8988T (cell line): ENCODE measurements at places on chromosomes 1 and 21.

DNA sequence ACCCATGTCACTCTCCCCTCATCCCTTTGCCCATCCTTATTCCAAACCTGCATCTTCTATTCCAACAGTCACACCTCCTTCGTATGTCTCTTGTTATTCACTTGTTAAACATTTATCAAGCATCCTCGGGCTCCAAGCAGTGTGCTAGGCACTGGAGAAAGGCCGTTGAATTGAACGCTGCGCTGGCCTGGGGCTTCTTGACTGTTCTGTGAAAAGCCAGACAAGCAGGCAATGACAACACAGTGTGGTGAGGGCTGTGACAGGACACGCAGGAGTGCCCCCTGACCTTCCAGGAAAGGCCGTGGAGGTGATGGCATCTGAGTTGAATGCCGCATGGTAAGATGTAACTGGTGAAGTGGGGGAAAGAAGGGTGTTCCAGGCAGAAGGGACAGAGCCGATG is 19.2 kb downstream of the ETV3 start:
- no peak for DNase-seq

DNA sequence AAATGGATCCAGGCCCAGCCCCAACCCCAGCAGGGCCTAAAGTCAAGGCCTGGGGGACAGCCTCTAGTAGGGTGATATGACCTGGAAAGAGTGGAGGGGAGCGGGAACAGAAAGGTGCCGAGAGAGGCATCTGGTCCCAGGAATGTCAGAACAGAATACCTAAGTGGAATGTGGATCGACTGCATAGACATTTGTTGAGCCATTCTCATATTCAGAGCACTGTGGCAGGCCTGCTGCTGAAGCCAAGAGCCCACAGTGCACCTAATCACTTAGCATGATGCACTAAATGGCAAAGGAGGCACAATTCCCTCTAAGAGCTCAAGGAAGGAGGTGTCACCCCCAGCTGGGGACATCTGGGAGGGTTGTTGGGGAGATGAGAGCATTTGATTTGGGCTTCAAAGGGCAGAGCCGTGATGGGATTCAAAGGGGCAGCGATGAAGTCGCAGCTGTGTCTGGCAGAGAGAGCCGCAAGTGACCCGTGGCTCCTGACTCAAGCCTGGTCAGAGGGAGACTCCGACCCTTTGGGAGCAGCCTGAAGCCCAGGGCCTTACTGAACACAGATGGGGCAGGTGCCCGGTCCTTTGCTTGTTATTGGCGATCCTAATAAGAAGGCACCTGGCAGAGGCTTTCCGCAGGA is 8.6 kb upstream of the PKP1 start:
- no peak for DNase-seq

DNA sequence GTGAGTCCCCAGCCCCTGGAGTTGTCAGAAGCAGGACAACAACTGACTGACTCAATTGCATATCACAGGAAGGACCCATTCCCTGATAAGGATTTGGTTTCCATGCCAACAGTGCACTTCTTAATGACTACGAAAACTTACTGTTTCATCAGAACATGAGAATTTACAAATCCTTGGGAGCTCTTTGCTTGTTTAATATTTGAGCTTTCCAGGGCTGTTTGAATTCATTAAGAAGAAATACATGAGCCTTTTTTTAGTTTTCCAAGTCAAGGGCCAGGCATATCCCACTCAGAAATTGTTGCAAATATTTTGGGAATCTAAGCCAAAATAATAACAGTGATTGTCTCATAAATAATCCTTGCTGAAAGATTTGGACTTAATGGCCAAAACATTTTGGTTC is 27.2 kb upstream of the COL24A1 start:
- no peak for DNase-seq

GRCh38 chr1:220905650-220906560 is 26.7 kb downstream of the HLX start:
- no peak for DNase-seq

- DNase-seq, result no peak
Measured at GRCh38 chr1:67601539-67601938, 83.5 kb upstream of the GADD45A start.

- DNase-seq, result no peak
Measured at GRCh38 chr1:244968471-244968871, 104.1 kb upstream of the HNRNPU start.

- DNase-seq, result no peak
Measured at GRCh38 chr1:148317288-148317985, 165.4 kb upstream of the NBPF11 start.

DNA sequence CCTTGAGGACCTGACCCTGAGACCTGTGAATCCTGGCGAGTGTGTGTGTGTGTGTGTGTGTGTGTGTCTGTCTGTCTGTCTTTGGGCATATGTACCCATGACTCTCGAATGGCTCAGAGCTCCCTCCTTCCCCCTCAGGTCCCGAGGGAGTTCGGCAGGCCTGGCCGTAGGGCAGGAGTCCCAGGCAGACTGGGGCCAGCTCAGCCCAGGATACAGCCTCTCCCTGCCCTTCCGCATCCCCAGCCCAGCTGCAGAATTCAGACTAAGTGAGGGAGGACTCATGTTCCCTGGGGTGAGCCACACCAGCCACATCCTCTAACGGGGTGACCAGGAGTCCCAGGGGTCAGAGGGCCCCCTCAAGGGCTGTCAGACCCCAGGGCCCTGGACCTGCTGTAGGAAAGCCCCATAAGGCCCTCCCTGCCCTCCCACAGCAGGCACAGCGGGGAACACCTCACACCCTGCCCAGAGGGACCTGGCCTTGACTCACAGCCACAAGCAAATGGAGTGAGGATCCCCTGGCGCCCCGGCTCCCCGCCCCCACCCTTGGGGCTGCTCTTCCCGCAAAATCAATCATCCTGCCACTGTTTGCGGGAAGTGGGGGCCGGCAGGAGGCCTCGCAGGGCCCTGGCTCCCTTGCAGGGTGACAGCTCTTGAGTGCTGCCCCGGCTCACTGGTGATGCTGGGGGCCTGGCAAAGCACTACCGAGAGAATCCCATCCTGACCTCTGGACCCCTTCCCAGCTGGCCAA is 101.7 kb upstream of the CASZ1 start:
- DNase-seq, result no peak
